ENCODE measurements at places on chromosomes 5 and 9. TPM values are rescaled to one million over a fixed set of nuclear protein-coding genes. Genes with fewer than 3 reads are reported as not detected.

GRCh38 chr5:141094481-141095262, at the start of gene PCDHB2:
Gene PCDHB2 (plus strand): TSS chr5:141094615. CDS start chr5:141094791, 176 bp downstream.
- DNase-seq, result no peak

DNA sequence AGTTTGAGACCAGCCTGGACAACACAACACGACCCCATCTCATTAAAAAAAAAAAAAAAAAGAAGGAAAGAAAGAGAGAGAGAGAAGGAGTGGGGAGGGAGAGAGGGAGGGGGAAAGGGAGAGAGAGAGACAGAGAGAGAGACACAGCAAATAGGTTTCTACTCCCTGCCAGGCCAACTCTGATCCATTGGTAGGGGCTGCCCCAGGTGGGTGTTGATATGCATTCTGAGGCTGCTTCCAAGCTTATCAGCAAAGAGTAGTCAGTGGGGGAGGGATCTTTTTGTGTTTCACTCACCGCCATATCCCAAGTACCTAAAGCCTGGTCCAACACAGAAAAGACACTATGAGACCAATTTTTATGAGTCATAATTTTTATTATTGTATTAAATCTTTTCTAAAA, 57.0 kb upstream of the SAP30L start:
- no peak for DNase-seq

DNA sequence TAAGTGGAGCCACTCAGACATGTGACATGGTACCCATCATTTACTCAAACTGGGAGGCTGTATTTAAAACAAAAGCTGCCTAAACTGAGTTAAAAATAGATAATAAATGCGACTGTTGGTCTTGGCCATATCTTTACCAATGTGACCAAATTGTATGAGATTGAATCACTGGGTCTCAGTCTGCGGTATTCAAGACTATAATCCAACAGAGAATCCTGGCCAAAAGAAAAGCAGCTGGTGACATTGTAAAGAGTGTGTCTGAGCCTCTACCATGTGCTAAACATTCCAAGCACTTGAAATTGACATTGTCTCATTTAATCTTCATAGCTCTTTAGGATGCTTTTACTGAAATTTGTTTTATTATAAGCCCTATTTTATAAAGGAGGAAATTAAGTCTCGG, 282.6 kb downstream of the ZNF608 start:
- DNase-seq, result no peak

- no peak for DNase-seq
Observed at GRCh38 chr9:3200331-3200774, 325.4 kb downstream of the RFX3 start.

DNA sequence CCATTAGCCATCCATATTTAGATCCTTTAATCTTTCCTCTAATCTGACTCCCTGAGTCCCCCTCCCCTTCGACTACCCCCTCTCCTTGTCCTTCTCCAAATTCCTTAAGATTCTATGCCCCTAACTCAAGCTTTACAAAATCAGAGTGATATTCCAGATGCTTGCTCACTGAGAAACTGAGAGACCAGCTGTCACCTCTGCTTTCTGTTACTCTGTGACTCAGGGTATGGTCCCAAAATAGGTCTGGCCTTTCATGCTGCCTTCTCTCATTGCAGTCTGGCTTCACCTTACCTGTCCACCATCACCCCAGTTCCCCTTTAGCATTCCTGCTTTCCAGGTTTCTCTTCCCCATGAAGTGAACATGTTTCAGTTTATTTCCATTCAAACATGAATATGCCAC, 383.3 kb upstream of the SLC30A5 start:
- DNase-seq, result no peak

DNA sequence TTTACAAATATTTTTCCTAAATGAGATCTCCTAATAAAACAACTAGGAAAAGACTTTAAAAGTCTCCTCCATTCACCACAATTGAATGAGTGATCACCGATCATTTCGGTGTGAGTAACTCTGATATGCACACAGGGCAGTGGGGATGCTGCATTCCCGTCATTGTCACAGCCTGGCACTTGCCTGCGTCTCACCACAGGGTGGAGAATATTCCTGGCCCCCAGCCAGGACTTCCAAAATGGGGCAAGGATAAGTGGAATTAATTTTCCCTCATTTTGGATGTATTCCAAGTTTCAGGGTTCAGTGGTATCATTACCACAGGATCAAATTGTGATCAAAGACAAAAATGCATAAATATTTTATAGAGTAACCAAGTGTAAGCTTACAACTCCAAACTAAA, 107.1 kb downstream of the CTNND2 start:
- no peak for DNase-seq

GRCh38 chr9:138016406-138017187, 139.0 kb downstream of the CACNA1B start:
- no peak for DNase-seq

DNA sequence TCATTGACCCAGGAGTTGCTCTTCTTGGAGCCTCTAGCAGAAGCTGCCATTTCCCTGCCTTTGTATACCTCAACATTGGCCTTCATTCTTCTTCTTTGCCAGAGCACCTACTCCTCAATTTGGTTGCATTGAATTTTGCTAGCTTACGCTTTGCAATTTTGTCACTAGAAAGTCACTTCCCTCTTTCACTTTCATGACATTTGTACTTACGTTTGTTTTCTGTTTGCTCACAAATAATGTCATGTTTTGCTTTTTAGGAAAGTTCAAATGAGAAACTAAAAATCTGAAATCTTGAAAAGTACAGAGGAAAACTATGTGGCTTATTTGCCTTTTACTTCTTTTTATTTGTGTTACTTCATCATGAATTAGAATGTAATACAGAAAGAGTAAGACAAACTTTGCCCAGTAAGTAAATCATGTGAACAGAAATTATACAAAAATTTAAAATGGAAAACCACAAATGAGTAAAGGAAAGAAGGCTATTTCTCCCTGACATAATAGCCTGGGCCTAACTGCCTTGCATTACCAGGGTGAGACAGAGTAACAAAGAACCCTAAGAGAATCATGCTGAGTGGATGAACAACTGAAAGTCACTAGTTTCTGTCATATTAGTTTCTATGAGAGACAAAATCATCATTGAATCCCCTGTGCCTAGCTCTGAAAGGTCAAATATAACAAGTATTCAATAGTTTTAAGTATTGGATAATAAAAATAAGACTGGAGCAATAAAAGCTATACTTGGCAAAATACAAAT, 7.4 kb upstream of the IFNA1 start:
- DNase-seq, result no peak

DNA sequence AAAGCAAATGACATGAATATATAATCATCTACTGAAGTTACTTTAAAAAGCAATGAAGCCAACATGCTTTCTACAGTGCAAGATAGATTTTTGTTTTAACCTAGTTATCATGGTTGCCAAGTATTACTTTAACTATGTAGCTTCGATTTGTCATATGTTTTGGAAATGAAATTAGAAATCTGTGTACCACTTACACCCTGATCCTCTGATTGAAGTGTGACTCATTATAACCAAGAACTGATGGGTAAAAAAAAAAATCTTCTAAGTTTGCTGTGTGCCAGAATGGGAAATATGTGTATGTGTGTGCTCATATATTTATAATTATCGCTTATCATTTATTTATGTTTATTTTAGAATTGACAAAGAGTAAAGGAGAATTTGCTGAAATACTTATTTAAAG, 9.1 kb upstream of the CDC42SE2 start:
- no peak for DNase-seq

- peak; percentile 90 for DNase-seq
Observed at GRCh38 chr9:79256691-79257213, 315.0 kb upstream of the TLE4 start.

DNA sequence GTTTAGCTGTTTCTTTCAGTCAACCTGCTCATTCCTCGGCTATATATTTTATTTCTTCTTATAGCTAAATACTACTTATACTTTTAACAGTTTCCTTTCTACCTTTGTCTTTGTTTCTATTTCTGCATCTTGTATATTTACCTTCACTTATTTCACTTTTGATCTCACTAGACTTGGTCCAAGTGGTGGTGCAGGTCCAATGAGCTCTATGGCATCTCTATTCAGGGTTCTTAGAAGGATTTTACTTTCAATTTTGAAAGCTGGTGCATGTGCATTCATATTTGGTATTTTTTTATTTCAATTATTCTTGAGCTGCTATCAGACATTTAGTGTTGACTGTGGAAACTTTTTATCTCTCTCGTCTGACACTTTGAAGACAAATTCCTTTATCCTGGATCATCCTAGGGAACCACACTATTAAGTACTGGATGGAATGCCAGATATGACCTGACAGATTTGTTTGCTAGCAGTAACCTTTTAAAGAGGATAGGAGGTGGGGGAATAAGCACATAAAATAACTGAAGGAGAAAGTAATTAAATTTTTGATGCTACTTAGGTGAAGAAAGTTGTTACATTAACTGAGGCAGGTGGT, 123.1 kb upstream of the PJA2 start:
- DNase-seq, result no peak

Gene ZNF483
- 4.2 TPM for total RNA-seq

Gene CDC20B
- not detected for total RNA-seq

Gene GPX8
- 42.5 TPM for total RNA-seq

Gene IGIP
- 4.1 TPM for total RNA-seq

Gene HTR4
- not detected for total RNA-seq
